ENCODE measurements at places on chromosomes 3 and 15. TPM values are rescaled to one million over a fixed set of nuclear protein-coding genes. Genes with fewer than 3 reads are reported as not detected.

Gene CPEB1
- 0.61 TPM for total RNA-seq

GRCh38 chr3:48918388-48919214, at the start of gene ARIH2:
ARIH2 (plus strand) TSS chr3:48918842; CDS start chr3:48927559, 8,717 bp downstream.
- peak; percentile 96 for DNase-seq

DNA sequence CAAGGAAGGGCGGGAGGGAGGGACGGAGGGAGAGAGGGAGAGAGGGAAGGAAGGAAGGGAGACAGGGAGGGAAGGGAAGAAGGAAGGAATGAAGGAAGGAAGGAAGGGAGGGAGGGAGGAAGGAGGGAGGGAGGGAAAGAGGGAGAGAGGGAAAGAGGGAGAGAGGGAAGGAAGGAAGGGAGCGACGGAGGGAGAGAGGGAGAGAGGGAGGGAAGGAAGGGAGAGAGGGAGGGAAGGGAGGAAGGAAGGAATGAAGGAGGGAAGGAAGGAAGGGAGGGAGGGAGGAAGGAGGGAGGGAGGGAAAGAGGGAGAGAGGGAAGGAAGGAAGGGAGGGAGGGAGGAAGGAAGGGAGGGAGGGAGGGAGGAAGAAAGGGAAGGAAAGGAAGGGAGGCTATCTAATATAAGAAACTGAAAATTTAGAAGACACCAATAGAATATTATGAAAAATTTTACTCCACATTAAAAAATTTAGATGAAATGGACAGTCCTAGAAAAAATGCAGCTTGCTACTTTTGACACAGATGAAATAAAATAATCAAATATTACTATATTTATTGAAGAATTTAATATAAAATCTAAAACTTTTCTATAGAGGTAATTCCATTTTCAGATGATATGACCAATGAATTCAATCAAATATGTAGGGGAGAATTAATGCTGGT, 280.3 kb upstream of the SLITRK3 start:
- no peak for DNase-seq

Gene GP9
- total RNA-seq: not detected

- no peak for DNase-seq
Observed at GRCh38 chr3:40768536-40768935, 243.8 kb downstream of the ZNF621 start.

DNA sequence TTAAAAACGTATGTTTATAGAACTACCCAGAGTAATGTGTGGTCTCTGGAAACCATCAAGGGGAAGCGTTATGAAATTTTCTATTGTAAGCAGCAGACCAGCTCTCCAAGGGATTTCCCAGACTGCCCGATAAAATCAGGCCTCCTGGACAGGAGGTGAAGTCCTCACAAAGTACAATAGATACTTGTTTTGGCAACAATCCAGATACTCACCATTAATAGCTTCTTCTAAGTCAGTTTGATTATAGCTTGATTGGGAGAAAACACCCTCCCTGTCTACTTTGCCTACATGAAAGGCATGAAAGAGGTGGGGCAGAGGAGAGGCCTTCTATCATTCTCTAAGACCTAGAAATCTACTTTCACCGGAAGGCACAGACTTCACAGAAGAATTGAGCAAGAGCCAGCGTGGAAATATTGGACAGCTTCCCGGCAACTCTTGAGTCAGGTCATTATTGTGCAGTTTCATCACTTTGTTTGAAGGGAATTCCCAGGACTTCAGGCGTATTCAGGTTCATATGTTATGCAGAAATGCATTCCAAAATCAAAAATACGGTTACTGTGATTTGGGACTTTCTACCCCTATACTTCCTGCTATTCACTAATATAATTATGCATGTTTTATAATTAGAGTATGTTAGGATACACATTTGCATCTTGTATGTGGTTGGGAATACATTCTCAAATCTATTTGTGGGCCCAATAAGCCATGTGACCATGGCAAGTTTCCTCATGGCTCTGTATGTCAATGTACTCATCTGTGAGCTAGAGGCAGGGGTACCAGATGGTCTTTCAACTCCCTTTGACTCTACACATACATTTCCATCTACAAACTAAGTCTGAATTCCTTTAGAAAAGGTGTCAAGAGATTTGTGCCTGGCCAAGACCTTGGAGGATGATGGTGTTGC, 103.5 kb downstream of the CD47 start:
- DNase-seq: no peak

DNA sequence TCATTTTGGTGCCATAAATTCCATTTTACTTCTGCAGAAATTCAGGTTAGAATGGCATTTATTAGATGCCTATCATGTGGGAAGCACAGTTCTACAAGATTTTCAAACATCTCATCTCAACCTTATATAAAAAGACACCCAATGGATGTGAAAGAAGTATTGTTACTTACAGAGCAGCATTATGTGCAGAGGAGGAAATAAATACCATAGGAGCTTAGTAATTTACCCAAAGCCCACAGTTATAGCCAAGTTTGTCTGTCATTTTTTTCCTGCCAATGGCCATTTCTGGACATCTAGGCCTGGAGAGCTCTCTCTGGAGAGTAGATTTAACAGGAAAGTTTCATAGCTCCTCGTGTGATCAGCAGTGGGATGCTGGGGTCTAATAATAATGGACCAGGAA, 659.4 kb upstream of the NAALADL2 start:
- DNase-seq: no peak

- no peak for DNase-seq
Observed at GRCh38 chr3:189797103-189797750, 166.0 kb downstream of the TP63 start.

- no peak for DNase-seq
Observed at GRCh38 chr15:90138071-90138833, 36.0 kb upstream of the IDH2 start.

DNA sequence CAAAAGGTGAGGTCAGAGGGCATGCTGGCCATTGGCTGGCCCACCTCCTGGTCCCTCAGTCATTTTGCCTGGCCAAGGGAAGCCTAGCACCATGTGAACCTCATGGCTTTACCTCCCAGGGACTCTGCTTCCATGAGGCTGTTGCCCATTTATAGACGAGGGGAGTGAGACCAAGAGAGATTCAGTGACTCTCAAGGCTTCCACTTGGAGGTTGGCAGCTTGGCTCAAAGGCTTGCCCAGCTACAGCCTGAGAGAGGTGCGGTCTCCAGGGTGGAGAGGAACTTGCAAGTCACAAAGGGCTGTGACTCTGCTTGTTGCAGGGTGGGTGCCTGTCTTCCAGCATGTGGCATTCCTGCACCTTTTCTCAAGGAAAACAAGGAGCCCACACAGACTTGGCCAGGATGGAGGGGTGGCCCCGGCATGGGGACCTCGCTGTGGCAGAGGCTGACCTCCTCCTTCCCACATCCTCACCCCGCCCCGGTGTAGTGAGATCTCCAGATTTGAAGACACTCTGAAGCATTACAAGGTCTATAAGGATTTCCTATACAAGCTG, 24.5 kb downstream of the CFAP100 start:
- DNase-seq: no peak

Gene AADAC
- total RNA-seq: 0.19 TPM

Gene CXCR6
- total RNA-seq: 1.5 TPM

DNA sequence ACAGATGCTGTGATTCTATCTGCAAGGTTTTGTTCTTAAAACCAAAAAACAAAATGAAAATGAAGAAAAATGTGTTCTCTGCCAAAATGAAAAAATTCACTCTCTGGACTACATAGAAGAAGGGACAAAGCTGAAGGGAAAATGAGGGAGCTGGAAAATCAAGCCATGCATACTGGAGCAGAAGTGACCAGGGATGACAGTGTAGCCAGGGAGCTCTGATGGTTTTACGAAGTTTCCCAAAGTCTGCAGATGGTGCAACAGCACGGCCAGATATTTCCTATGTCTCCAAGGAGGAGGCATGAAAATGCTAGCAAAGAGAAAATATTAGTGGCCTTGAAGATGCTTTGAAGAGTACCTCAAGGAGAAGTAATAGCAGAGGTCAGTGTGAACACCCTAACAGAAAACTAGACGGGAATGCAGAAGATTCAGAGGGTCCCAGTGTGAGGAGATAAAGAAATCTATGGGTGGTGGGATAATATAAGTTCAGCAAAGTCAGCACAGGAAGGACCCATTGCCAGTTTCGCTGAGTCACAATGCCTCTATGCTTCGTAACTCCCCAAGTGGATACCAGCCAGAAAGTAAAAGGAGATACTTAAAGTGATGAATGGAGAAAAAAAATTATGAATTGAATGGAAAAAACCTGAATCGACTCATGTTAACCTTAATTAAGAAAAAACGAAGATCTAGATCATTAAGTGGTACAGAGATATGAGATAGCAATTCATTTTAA, 39.0 kb upstream of the POMGNT2 start:
- DNase-seq: no peak

DNA sequence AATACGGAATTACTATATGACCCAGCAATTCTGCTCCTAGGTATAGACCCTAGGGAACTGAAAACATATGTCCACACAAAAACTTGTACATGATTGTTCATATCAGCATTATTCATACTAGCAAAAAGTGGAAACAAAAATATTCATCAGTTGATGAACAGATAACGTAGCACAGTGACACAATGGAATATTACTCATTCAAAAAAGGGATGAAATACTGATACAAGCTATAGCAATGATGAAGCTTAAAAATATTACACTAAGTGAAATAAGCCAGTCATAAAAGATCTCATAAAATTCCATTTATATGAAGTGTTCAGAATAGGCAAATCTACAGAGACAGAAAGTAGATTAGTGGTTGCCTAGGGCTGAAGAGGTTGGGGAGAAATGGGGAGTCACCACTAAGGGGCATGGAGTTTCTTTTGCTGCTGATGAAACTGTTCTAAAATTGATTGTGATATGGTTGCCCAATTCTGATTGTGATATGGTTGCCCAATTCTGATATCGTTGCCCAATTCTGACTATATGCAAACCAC, 10.5 kb downstream of the C15orf61 start:
- no peak for DNase-seq

Gene TXNRD3
- total RNA-seq: 11.4 TPM

DNA sequence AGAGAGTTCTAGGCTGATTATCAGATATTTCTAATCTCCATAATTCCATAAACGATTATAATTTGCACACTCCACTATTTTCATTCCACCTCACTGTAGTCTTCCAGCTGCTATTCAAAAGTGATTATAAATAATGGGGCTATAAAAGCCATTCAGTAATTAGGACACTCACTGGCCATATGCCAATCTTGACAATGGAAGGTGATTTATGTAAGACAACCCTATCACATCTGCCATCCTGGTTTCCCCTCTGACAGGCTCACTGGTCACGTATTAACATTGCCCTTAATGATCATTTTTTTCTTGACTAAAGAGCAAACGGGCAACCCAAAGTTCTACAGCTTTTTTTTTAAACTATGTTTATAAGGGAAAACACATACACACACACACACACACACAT, 402.4 kb downstream of the MAGI1 start:
- no peak for DNase-seq

DNA sequence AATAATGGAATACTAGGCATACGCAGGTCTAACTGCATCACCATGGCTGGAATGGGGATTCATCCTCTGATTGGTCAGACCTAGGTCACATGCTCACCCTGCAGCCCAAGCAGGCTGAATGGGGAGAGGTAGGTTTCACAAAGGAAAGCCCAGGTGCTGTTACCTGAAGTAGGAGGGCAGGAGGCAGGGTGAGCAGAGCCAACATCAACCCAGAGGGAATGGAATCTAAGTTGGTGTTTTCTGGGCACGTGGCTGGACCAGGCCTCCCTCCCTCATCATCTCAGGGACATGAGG, 6.7 kb upstream of the H1-8 start:
- DNase-seq: no peak

GRCh38 chr15:101433396-101433795, 56.1 kb downstream of the PCSK6 start:
- DNase-seq: no peak

GRCh38 chr15:98433346-98433745, 215.0 kb upstream of the IGF1R start:
- DNase-seq: no peak

Gene EBLN2
- 4.3 TPM for total RNA-seq

GRCh38 chr3:29004885-29005599, 275.8 kb upstream of the RBMS3 start:
- DNase-seq: no peak

- DNase-seq: no peak
Observed at GRCh38 chr15:64767203-64767602, 8.2 kb downstream of the RBPMS2 start.

- no peak for DNase-seq
Observed at GRCh38 chr3:44099566-44100297, 142.0 kb upstream of the TOPAZ1 start.

Gene NR1I2
- 141 TPM for total RNA-seq

DNA sequence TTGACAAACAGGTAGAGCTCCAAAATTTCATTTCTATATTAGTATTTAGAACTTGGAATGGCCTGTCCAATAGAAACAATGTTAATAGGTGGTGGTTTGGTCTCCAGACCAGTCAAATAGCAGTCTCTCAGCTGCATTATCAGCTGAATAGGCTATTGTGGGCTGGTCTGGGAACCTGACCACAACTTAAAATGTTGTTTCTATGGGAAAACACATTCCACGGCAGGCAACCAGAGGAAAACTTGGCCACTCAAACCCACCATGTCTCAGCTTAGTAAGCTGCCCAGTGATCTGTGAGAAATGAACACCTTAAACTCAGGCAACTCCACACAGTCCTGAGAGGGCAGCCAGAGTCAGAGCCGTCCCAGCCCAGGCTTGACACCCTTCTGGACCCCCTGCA, 20.4 kb downstream of the FBN1 start:
- no peak for DNase-seq

Gene SLC38A3
- total RNA-seq: not detected

DNA sequence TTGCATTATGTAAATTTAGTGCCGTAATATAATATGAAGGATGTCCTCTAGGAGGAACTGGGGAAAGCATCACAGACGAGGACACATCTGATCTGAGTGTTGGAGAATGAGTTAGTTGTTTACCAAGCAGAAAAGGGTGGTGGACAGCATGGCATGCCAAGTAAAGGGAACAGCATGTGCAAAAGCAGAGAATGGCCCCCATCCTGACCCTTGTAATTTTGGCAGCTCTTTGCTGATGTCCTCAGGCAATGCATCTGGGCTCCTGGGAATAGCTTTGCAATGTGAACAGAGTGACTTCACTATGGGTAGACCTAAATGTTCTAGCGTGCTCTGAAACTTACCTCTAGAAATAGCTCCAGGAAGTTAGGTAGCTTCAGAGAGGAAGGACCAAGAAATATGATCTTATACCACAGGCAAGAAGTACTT, 263.3 kb downstream of the LPP start:
- no peak for DNase-seq

DNA sequence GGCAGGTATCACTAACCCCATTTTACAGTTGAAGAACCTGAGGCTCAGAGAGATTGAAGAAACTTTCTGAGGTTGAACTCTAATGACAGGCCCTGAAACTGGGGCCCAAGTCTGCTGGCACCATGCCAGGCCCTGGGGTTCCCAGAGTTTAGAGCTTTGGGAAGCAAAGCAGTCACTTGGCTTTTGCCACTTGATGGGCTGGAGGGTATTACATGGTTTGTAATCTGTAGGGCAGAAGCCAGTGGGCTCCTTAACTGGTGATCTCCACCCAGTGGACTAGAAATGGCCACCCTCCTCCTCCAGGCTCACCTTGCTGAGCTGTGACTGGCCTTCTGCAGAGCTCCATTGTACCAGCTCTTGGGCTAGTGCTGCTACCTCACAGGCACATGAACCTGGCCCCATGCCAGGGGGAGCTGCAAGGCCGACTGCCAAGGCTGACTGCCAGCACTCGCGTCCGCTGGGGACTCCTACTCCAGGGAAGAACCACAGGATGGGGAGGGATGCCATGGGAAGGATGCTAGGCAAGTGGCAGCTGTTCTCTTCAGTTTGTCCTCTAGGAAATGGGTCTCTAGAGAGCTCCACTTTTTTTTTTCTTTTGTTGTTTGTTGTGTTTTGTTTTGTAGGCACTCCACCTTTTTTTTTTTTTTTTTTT, 104.8 kb downstream of the ETFA start:
- no peak for DNase-seq

- DNase-seq: peak; percentile 57
Observed at GRCh38 chr3:52195823-52196331, 2.1 kb upstream of the ALAS1 start.

Gene HES1
- 116 TPM for total RNA-seq

Gene MOBP
- 0.44 TPM for total RNA-seq

All from mucosa of descending colon (tissue), 3 donors.